Progenitor cell of endocrine pancreas (in vitro differentiated cells): ENCODE measurements at places on chromosomes 12 and 14. TPM values are rescaled to one million over a fixed set of nuclear protein-coding genes. Genes with fewer than 3 reads are reported as not detected.

Gene ALG10B
- total RNA-seq: 8.9 and 10.8 TPM in 2 replicates

GRCh38 chr14:102717276-102717675, 60.0 kb upstream of the TRAF3 start:
- no peak overlapping the region for H3K4me3 ChIP-seq
- no peaks in the 10 kb centered on the region for H3K27me3 ChIP-seq
- no peak for DNase-seq
- peaks cover 2% of the 10 kb centered on the region for H3K4me1 ChIP-seq
- H3K36me3 ChIP-seq: peaks cover 30% of the 10 kb centered on the region
- H3K27ac ChIP-seq: no peak overlapping the region

DNA sequence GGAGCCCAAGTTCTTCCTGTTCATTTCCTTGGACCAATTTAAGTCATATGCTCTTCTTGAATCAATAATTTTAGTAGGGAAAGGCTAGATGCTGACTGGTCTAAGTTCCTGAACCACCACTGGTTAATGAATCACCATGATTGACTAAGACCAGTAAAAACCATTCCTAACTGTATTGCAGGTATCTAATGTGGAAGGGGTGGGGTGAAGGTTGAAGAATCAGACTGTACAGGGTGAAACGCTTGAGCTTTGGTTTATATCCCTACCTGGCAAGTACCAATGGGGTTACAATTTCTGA, 100.1 kb downstream of the DYRK2 start:
- H3K4me3 ChIP-seq: no peak overlapping the region
- H3K27me3 ChIP-seq: no peaks in the 10 kb centered on the region
- no peak overlapping the region for H3K27ac ChIP-seq
- no peaks in the 10 kb centered on the region for H3K36me3 ChIP-seq
- DNase-seq: no peak

Gene DIABLO
- 63.8 and 65.3 TPM in 2 replicates for total RNA-seq

Gene REM2
- 10.0 and 11.3 TPM in 2 replicates for total RNA-seq

DNA sequence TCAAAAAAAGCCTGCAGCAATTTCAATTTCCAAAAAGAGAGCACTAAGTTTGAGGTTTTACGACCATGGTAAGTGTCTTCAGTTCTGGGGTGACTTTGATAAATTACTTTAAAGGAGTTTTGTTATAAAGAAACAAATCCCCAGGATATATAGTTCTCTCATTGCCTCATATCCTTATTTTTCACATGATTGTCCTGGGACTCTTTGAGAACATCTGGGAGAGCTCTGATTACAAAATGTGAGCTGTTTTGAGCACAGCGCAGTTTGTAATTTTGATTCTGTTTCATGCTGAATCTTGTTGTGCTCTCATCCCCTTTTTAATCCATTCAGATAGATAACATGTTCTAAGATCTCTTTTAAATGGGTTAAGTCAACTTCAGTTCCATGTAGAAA, 67.7 kb upstream of the DCN start:
- H3K36me3 ChIP-seq: no peaks in the 10 kb centered on the region
- no peaks in the 10 kb centered on the region for H3K27me3 ChIP-seq
- H3K4me1 ChIP-seq: no peaks in the 10 kb centered on the region
- no peak overlapping the region for H3K27ac ChIP-seq
- no peak overlapping the region for H3K4me3 ChIP-seq

- no peaks in the 10 kb centered on the region for H3K4me1 ChIP-seq
- no peak overlapping the region for H3K4me3 ChIP-seq
- DNase-seq: no peak
- H3K27me3 ChIP-seq: no peaks in the 10 kb centered on the region
- H3K36me3 ChIP-seq: peaks cover 17% of the 10 kb centered on the region
Observed at GRCh38 chr14:34857689-34858449, 17.3 kb downstream of the BAZ1A start.

DNA sequence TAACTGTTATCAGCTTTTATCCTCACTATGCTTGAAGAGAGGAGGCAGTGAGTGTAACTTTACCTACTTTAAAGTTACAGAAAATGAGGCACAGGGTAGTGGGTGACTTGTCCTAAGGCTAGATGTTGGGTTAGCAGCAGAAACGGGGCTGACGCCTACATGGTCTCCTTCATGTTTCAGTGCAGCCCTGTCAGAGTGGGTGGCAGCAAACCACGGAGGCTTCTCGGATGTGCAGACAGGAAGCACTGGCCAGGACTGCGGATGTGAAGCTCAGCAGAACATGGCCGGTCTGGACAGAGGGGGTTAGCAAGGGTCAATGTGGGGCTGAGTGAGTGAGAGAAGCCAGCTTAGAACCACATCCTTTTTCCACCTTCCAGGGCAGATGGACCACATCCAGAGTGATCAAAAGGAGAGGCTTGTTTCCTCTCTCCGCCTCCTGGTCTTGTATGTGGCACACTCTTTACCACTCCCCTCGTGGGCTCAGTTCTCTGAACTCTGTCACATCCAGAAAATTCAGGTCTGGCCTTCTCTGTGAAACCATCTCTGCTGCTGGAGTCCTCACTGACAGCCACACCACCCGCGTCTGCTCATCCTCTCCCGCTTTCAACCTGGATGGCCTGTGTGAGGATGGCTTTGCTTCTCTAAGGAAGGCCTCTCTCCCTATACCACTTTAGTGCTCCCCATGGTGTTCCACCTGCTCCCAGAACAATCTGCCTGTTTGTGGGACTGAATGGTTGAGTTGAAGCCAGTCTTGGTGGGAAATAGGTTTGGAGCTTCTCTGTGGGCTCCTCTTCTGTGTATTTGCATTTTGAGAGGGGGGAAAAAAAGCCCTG, 14.1 kb downstream of the SUSD6 start:
- no peak for DNase-seq
- no peaks in the 10 kb centered on the region for H3K27me3 ChIP-seq
- no peaks in the 10 kb centered on the region for H3K36me3 ChIP-seq

DNA sequence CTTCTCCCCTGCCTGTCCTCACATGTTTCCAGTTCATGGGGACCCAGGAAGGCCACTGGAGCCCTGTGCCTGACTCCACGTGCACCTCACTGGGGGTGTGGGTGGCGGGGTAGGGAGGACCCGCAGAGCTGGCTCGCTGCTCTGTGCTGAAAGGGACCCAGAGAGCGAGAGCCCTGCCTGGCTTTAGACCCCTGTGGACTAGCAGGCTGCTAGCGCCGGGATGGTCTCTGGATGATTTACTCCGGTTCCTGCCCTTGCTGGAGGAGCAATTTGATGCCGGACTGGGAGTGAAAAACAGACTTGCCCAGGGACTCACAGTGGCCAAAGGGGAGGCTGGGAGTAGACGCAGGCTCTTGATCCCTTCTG, 49.0 kb downstream of the NTF3 start:
- DNase-seq: no peak
- H3K27me3 ChIP-seq: peaks cover 21% of the 10 kb centered on the region
- no peaks in the 10 kb centered on the region for H3K36me3 ChIP-seq
- H3K4me3 ChIP-seq: no peak overlapping the region

Gene CPNE6
- not detected in 2 replicates for total RNA-seq

Gene RNASE11
- total RNA-seq: not detected in 2 replicates

DNA sequence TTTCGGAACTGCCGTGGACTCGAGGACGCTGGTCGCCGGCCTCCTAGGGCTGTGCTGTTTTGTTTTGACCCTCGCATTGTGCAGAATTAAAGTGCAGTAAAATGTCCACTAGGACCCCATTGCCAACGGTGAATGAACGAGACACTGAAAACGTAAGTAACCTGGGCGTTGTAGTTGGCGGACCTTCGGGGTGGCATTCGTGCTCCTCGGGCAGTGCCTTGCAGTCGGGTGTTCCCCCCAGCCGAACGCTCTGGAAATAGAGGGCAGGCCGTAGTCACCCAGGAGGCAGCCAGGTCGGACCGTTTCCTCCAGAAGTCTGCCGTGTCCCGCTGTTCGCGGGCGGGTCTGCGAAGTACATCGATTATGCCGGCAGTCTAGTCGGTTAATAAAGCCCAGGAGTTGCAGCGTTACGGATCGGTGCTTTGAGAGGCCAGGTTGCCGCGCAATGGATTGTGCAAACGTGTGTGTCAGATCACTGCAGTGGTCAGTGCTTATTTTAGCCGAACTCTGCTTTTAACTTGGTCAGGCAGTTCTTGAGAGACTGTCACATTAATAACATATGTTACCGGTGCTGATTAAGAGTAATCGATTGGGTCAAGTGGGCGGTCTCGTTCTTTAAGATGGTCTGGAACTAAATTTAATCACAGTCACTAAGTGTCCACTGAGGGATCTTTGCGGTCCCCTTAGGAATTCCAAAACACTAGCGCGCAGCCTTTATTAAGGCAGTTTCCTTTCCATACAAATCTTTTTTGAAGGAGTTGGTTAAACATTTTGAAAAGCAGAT, 906 bp downstream of the MARK3 start:
- DNase-seq: peak; percentile 25
- H3K27ac ChIP-seq: peak overlapping the region; percentile 93
- H3K36me3 ChIP-seq: no peaks in the 10 kb centered on the region
- peaks cover 16% of the 10 kb centered on the region for H3K27me3 ChIP-seq
- H3K4me3 ChIP-seq: peak overlapping the region; percentile 97
- peaks cover 17% of the 10 kb centered on the region for H3K4me1 ChIP-seq

- no peak overlapping the region for H3K27ac ChIP-seq
- peaks cover 6% of the 10 kb centered on the region for H3K36me3 ChIP-seq
- peaks cover 3% of the 10 kb centered on the region for H3K4me1 ChIP-seq
- no peaks in the 10 kb centered on the region for H3K27me3 ChIP-seq
Observed at GRCh38 chr14:101878211-101878821, 86.1 kb upstream of the DYNC1H1 start.

Gene IL22
- not detected in 2 replicates for total RNA-seq

Gene MYH7
- not detected in 2 replicates for total RNA-seq

DNA sequence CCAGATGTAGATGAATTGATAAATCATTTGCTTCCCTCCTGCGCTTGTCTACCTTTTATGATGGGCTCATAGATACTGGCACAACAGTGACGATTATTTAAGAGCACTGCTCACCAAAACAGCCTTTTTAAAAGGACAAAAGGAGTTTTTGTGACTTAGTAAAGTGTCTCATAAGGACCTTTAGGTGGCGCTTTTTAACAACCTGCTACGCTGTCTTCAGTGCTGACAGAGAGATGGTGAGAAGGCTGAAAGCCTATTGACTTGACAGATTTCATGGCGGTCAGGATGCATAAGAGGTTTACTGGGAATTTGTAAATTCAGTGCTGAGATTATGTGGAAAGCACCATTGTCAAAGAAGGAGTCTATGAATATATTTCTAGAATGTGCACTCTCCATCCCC, 87.6 kb downstream of the SLC15A5 start:
- H3K36me3 ChIP-seq: no peaks in the 10 kb centered on the region
- H3K27me3 ChIP-seq: no peaks in the 10 kb centered on the region
- DNase-seq: no peak
- no peak overlapping the region for H3K27ac ChIP-seq
- no peak overlapping the region for H3K4me3 ChIP-seq
- peaks cover 16% of the 10 kb centered on the region for H3K4me1 ChIP-seq

GRCh38 chr12:74644681-74645080, 107.0 kb downstream of the ATXN7L3B start:
- DNase-seq: no peak
- no peak overlapping the region for H3K27ac ChIP-seq
- no peak overlapping the region for H3K4me3 ChIP-seq
- H3K4me1 ChIP-seq: no peaks in the 10 kb centered on the region
- H3K27me3 ChIP-seq: no peaks in the 10 kb centered on the region

Gene C12orf54
- total RNA-seq: not detected in 2 replicates

DNA sequence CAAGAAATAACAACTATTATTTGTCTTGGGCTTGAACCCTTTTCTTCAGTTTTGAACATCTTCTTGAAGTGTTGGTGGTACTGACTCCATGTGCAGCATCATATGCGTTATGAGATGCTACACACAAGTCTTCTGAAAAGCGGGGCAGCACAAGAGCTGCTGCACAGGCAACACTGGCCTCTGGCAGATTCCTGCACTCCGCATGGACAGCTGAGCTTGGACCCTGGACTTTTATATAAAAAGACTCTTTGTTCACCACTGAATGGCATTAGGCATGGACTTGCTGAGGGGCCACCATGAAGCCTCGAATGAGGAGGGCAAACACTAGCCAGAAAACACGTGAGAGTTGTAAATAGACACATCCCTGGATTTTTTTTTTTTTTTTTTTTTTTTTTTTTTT, 210.8 kb upstream of the NPAS3 start:
- no peak for DNase-seq
- peaks cover 9% of the 10 kb centered on the region for H3K27me3 ChIP-seq
- H3K27ac ChIP-seq: no peak overlapping the region
- H3K4me3 ChIP-seq: no peak overlapping the region

GRCh38 chr12:98221243-98221808, 294.1 kb upstream of the TMPO start:
- H3K27me3 ChIP-seq: no peaks in the 10 kb centered on the region
- no peak for DNase-seq
- H3K4me3 ChIP-seq: no peak overlapping the region

- no peak overlapping the region for H3K27ac ChIP-seq
- H3K4me1 ChIP-seq: no peaks in the 10 kb centered on the region
- no peak for DNase-seq
Observed at GRCh38 chr12:34393821-34394150, 371.5 kb downstream of the ALG10 start.

GRCh38 chr12:132229193-132229760, 85.0 kb downstream of the NOC4L start:
- no peaks in the 10 kb centered on the region for H3K4me1 ChIP-seq
- H3K27ac ChIP-seq: no peak overlapping the region
- no peak for DNase-seq
- no peak overlapping the region for H3K4me3 ChIP-seq
- peaks cover 23% of the 10 kb centered on the region for H3K27me3 ChIP-seq

- no peak overlapping the region for H3K4me3 ChIP-seq
- no peak overlapping the region for H3K27ac ChIP-seq
- no peak for DNase-seq
- H3K27me3 ChIP-seq: no peaks in the 10 kb centered on the region
Observed at GRCh38 chr14:94317259-94317658, 5.9 kb downstream of the SERPINA6 start.

- no peak overlapping the region for H3K27ac ChIP-seq
- no peaks in the 10 kb centered on the region for H3K36me3 ChIP-seq
- H3K4me1 ChIP-seq: peaks cover 12% of the 10 kb centered on the region
- no peak overlapping the region for H3K4me3 ChIP-seq
- no peak for DNase-seq
Observed at GRCh38 chr12:126668538-126668937, 1598.4 kb upstream of the TMEM132C start.

Gene GNPTAB
- 22.9 and 23.2 TPM in 2 replicates for total RNA-seq

DNA sequence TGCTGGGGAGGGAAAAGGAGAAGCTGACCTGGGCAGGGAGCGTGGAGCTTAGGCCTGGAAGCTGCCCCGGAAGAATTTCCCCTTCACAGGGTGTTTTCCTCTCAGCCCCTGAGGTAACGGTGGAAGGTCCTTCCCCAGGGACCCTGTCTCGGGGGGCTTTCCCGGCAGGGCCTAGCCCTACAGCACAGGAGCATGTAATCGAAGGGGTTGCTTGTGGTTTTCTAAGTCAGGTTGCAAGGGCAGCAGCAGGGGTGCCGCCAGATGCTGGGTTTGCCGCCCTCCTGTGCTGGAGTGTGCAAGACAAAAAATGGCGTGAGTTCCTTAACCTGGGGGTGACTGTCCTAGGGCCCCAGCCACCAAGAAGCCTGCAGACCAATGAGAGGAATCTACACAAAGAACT, 1.6 kb upstream of the KRT74 start:
- no peaks in the 10 kb centered on the region for H3K4me1 ChIP-seq
- H3K27me3 ChIP-seq: peaks cover 48% of the 10 kb centered on the region
- no peak for DNase-seq
- no peak overlapping the region for H3K4me3 ChIP-seq
- no peak overlapping the region for H3K27ac ChIP-seq
